Activated CD4-positive, alpha-beta T cell treated with anti-CD3 and anti-CD28 coated beads for 4 hours (primary cell): ENCODE measurements at places on chromosomes 16 and 17.

- DNase-seq, result no peak
These were observed 37.7 kb downstream of the GINS2 start for GRCh38 chr16:85650844-85651628.

- no peak for DNase-seq
These were observed 5.0 kb upstream of the PVALEF start for GRCh38 chr17:81160306-81160705.

DNA sequence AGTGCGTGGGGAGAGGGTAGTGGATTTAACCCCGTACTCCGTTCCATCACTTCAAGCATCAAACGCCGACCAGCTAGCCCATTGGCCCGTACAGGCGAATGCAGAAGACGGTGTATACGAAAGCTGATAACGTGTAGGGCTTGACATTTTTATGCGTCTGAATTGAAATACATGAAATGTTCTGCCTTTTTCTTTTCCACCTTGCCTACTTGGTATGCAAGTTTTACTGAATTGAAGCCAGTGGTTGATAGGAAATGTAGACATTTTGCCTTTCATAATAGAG is 834 bp upstream of the STAT3 start:
- DNase-seq, result no peak

DNA sequence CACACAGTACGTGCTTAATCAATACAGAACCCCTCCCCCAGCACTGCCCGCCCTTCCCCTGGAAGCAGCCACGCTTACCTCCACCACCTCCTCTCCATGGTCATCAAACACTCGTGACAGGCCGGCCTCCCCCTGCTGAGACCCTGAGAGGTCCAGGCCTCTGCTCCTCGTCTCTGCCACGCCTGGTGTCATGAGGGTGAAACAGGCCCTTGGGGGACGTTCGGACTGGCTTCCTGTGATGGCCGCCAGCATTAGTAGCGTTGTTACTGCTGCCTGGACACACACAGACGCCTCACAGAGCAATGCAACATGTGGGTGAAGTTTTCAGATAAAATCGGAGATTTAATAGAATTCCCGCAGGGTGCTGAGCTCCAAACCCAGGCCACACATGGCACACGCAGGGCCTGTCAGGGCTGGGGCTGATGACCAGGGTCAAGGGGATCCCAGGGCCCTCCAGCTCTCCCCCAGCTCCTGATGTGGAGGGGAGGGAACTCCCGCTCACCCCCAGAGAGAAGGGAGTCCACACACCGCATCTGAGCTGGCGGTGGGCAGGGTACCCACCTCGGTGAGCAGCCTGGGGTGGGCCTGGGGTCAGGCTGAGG is 15.9 kb upstream of the SLC38A10 start:
- no peak for DNase-seq
